Stimulated activated CD8-positive, alpha-beta memory T cell treated with anti-CD3 and anti-CD28 coated beads, Interleukin-7, amount 100 ng/mL, for 24 hours (primary cell): ENCODE measurements at places on chromosomes 16 and 17.

GRCh38 chr17:18259621-18260331, 686 bp upstream of the MIEF2 start:
- no peak for DNase-seq

DNA sequence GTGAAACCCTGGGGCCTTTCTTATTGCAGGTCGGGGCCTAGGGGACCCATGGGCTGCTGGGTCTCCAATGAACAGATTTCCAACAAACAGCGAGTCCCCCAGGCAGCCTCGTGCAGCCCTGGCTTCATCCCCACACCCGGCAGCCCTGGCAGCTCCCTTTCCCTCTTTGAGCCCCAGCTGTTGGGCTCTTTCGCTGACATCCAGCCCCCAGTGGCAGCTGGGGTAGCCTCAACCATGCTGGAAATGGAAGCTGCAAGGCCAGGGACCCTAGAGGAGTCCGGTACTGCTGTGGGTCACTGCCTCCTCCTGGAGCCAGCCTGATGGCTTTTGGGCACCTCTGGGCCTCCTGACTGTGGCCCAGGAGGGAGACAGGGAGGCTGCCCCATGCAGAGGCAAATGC, 5.9 kb downstream of the RPUSD1 start:
- no peak for DNase-seq

- no peak for DNase-seq
Observed at GRCh38 chr17:7122381-7122780, 7.8 kb upstream of the ASGR2 start.

- no peak for DNase-seq
Observed at GRCh38 chr16:66752379-66752778, 970 bp upstream of the DYNC1LI2 start.

GRCh38 chr16:72910381-72910780, 137.5 kb downstream of the ZFHX3 start:
- DNase-seq: no peak

GRCh38 chr16:50354082-50354481, 14.7 kb downstream of the BRD7 start:
- DNase-seq: no peak

- DNase-seq: no peak
Observed at GRCh38 chr16:8194794-8195193, 395.5 kb downstream of the TMEM114 start.

DNA sequence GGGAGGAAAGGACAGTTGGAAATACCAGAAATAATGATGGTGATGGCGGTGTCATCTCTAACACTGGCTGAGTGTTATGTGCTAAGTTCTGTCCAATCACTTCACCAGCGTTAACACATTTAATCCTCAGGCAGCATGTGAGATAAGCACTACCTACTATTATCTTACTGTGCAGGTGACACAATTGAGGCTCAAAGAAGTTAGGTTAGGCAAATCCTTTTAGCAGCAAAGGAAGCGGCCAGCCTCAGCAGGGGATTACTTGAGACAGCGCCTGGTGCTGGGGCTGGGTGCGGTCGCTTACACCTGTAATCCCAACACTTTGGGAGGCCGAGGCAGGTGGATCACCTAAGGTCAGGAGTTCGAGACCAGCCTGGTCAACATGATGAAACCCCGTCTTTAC, 18.7 kb upstream of the DHX8 start:
- DNase-seq: no peak

- DNase-seq: no peak
Observed at GRCh38 chr17:70119983-70120382, 45.0 kb downstream of the KCNJ16 start.

- no peak for DNase-seq
Observed at GRCh38 chr17:17886726-17887125, 49.9 kb upstream of the SREBF1 start.

GRCh38 chr17:68718465-68718864, 117.3 kb upstream of the FAM20A start:
- no peak for DNase-seq

- DNase-seq: no peak
Observed at GRCh38 chr16:72612256-72612655, 435.7 kb downstream of the ZFHX3 start.

DNA sequence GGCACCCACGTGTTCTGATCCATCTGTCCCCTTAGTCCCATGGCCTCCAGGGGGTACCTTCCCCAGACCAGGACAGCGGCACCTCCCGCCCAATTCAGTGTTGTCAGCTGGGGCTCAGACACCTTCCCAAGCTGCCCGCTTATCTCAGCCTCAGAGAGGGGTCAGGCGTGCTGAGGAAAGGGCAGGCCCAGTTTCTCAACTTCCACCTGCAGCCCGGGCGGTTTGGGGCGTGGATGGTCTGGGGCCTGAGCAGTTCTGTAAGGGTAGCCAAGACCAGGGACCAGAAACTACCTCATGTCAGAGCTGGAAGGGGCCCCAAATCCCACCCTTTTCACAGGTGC, 5.1 kb downstream of the PLCD3 start:
- no peak for DNase-seq

GRCh38 chr16:69240331-69240730, 53.4 kb downstream of the SNTB2 start:
- no peak for DNase-seq

DNA sequence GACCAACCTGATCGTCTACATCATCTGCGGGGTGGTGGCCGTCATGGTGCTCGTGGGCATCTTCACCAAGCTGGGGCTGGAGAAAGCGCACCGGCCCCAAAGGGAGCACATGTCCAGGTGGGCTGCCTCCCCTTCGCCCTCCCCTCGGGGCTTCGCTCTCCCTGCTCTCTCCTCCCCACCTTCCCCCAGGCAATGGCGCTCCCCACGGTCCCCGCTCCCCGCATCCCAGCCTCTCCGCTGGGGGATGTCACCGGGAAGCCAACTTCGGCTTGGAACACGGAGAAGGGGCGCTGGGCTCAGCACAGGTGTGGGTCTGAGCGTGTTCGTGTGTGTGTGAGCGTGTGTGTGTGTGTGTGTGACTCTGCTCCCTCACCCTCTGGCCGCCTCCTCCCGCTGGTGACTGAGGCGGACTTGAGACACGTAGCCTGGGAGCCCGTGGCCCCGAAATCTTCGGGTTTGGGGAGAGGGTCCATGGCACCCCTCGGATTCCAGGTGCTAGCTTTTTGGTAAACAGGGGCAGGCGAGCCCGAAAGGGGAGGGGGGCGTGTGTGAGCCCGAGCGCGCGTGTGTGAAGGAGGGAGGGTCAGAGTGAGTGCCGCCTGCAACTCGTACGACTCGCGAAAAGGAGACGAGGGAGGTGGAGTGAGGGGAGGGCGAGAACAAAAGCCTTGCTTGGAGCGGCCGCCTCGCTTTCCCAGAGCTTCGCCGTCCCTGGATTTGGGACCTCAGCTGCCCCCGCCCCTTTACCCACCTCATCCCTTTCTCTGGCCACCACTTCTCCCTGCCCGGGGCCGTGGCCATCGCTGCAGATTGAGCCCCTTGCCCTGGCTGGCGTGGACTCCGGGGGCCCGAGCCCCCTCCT, 1.3 kb downstream of the SHISA9 start:
- no peak for DNase-seq

- no peak for DNase-seq
Observed at GRCh38 chr17:7083592-7083991, 3.5 kb upstream of the CLEC10A start.

GRCh38 chr17:41326173-41327145, 10.9 kb upstream of the KRTAP17-1 start:
- DNase-seq: no peak

- no peak for DNase-seq
Observed at GRCh38 chr16:47600376-47600775, 139.2 kb downstream of the PHKB start.

DNA sequence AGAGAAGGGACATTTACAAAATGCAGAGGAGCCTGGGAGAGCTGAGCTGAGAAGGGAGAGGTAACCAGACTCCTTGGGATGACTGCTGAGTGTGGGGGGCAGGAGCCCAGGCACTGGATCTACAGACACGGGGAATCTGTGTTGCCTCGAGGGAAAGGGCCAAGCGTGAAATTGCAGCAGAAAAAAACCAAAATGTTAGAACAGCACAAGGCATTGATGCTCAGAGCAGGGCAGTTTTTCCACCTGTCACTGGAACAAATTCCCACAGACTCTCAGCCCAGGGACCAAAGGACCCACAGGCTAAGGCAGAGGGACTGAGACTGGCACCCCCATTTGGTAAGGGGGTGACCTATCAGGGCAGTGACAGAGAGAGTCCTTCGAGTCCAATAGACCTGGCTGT, 2.0 kb downstream of the PITPNM3 start:
- no peak for DNase-seq

DNA sequence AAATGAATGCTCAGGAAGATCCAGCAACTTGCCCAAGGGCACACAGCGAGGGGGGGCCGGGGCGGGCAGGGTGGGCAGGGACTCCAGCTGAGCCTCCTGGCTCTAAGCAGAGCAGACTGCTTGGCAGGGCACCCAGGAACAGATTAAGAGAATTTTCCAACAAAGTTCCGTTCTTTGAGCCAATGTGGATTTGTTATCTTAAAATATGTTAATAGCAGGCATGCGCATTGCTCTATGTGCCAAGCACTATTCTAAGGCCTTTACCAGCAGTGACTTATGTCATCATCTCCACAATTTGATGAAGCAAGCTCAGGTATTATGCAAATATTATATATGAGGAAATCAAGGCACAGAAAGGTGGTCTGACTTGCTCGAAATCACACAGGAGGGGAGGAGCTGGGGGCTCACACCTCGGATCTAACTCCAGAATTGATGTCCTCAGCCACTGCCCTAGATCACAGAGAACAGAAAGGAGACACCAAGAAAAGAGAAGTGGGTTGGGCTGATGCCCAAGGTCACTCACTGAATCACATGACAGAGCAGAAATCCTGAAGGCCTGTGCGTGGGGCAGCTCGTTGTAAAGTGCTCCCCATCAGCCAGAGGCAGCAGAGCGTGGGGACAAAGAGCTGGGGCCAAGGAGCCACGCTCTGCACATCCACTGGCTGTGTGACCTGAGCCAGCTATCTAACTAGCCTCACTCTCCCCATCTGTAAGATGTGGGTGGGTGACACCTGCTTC, 23.2 kb upstream of the MEAK7 start:
- DNase-seq: no peak

GRCh38 chr16:11431915-11432465, 86.7 kb downstream of the RMI2 start:
- no peak for DNase-seq

- DNase-seq: no peak
Observed at GRCh38 chr17:2865228-2865627, 69.0 kb downstream of the RAP1GAP2 start.

GRCh38 chr17:31674717-31675349, 184.2 kb downstream of the COPRS start:
- DNase-seq: no peak

GRCh38 chr17:19460700-19461099, 49.7 kb downstream of the RNF112 start:
- no peak for DNase-seq

DNA sequence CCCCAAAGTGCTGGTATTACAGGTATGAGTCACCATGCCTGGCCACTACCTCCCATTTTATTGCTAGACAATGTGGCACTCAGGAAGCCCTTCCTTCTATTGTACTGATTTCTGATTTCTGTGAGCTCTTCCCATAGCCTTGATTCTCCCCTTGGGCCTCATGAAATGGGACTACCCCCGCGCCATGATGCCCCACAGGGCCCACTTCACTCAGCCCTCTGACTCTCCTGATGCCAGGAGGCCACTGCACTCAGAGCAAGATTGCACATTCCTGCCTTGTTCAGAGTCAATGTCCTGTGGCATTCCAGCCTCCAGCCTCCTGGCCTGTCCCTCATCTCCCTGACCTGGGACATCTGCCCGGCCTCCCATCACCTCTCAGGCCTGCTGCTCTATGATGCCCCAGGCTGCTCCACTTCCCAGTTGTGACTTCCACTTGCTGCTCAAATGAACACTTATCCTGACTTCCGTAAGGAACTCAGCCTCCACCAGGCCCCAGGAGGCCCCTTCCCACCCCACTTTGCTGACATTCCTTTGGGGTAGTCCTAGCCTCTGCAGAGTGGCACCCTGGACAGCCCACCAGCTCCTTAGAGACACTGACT, 66.6 kb upstream of the KSR1 start:
- DNase-seq: no peak

DNA sequence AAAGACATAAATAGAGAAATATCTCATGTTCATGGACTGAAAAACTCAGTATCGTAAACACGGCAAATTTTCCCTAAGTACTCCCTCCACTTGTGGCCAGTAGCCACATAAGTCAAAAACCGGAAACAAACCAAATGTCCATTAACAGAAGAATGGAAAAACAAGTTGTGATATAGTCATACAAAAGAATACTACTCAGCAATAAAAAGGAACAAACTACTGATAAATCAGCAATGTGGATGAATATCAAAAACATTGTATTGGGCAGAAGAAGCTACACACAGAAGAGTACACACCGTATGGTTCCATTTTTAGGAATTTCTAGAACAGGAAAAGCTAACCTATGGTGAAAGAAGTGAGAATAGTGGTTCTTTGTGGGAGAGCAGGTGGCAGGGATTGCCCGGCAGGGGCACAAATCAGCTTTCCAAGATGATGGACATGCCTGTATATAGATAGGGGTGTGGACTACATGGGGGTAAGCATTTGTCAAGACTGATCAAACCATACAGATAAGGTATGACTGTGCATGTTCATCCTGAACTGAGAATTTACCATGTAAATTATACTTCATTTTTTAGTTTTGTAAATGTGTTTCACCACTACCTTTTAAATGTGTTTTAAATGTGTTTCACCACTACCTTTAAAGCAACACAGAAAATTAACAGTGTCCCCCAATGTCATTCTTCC, 172.8 kb upstream of the CDH5 start:
- no peak for DNase-seq

DNA sequence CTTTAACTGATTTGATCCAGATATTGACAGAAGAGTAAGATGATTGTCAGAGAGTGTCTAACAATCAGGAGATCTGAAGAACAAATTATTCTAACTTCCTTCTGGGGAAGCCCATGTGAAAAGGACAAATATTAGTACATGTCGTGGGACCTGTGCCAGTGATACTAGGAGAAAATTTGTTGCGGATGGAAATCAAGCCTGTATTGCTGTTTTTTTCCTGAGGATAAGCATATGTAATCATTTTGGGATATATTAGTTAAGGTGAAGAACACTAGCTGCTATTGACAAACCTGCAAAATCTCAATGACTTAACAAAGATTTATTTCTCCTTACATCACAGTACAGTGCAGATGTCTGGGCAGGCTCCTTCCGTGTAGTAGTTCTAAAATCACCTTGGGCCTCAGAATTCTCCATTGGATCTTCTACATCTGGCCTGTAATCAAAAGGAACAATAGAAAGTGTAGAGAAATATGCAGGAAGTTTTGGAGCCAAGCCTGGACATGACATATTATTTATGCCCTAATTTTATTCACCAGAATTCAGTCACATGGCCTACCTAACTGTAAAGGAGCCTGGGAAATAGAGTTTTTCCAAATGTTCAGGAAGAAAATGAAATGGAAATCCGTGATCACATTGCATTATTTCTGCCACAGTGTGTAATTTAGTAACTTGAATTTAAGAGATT, 58.3 kb downstream of the CYB561 start:
- no peak for DNase-seq

- DNase-seq: no peak
Observed at GRCh38 chr16:22092143-22092933, at the start of gene VWA3A. Gene VWA3A, plus strand, starts transcription at chr16:22092541. Its CDS starts 97 bp downstream, at chr16:22092638.
